ENCODE measurements at places on chromosomes 7 and 10.

DNA sequence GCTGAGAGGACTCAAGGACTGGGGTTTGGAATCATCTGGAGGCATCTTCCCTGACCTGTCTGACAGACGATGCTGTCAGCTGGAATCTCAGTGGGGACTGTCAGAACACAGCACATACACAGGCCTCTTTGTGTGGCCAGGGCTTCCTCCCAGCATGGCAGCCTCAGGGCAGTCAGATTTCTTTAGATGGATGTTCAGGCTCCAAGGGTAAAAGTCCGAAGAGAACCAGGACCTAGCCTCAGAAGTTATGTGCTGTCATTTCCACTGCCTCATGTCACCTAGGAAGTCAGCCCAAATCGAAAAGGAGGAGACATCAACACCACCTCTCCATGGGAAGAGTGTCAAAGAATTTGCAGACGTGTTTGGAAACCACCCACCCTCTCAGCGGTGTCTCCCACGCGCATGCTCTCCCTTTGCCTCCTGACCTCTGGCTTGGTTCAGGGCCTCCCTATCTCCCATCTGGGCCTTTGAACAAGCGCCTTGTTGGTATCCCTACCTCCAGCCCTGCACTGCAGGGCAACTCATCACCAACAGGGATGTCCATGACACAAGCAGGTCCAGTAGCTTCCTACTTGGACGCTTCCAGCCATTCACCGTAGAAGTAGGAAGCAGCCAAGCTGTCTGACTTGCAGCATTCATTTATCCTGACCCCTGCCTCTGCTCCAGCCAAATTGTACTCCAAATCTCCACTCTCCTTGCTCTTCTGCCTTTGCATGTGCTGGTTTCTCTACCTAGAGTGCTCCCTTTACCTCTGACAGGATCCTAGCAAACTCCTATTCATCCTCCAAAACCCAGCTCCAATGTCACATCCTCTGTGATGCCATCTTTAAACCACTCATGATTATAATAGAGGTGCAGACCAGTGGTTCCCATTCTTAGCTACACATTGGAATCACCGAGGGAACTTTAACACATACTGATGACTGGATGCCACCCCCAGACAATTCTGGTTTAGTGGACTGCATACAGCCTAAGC is 121.6 kb downstream of the OAT start:
- no peak for DNase-seq

DNA sequence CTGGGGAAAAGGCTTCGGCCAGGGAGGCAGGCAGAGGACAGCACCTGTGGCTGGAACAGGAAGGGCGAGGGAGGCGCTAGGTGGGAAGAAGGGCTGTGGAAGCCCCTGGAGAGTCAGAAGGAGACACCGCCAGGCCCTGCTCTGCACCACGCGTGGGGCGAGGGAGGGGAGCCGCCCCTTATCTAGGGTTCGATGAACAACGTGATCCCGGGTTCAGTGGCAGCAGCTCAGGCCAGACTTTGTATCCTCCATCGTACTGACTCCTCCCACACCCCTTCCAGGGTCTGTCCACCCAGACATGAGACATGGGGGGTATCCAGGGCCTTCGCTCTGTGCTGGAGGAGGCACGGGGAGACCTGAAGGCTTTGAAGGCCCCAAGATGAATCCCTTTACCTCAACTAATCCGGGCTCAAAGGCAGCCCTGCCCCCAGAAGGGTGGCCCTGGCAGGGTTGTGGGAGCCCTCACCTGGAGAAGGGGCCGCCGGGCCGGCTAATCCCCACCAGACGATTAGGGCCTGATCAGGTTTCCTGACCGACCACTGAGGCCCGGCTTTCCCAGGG is 110.8 kb downstream of the PDGFA start:
- no peak for DNase-seq

DNA sequence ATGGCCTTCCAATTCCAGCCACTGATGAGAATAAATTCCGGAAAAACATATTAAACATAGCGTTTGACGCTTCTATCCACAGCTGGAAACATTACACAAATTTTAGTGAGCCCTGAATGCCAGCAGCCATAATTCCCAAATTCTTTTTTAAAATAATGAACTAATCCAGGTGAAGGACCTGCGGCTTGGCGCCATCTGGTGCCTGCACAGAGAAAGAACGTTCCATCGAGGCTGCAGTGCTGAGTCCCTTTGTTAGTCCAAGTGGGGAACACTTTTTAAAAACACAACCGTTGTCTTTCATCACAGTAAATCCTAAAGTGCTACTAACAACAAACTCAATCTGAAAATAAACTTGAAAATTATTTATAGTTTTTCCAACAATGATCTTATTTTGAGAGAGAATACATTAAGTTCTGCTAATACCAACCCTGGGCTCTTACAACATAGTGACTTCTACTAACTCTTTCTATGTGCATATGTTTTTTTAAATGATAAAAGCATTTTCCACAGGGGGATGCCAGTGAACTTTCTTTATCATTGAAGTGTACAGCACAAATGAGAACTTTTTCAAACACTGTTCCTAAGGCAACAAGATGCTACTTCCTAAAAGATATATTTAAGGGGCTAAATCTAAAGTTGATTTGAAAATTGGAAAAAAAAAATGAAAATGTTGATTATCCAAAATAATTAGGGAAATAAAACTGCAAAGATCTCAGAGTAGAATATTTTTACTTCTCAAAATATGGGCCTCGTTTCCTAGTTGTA is 166.9 kb upstream of the RNF32 start:
- peak; percentile 10 for DNase-seq

DNA sequence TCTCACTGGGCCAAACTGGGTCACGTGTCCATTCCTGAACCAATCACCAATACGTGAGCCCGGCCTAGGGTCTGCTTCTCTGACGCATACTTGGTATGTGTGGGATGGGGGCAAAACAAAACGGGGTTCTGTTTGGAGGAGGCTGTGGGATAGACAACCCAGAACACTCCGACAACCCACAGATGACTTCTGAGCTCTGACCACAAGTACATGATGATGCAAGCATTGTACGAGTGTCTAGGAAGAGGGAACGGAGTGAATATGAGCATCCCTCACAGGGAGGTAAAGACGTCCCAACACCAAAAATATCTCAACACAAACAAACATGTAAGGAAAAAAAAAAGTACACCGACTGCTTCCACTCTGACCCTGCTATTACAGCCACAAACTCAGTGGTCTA is 5.6 kb downstream of the DAGLB start:
- DNase-seq: no peak

DNA sequence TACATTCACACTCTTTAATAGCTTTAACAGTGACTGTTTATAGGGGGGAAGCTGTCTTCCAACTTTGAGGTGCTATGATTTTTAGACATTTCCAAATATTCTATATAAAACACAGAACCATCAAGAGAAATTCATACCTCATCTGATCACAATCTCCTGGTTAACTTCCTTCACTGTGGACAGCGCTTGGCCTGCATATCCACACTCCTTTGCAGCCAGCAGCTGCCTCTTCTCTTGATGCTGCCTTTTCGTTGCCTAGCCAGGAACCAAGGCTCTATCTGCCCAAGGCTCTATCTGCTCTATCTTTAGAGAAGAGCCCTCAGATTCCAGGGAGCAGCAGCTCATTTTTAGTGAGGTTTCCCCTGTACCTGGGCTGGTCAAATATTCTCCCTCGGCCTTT is 252.0 kb downstream of the PTEN start:
- no peak for DNase-seq

GRCh38 chr10:68235581-68235980 is 3.7 kb upstream of the ATOH7 start:
- no peak for DNase-seq

- DNase-seq: no peak
Measured at GRCh38 chr10:103467406-103467805, 8.7 kb upstream of the CALHM1 start.

GRCh38 chr10:130066743-130067142 is 43.9 kb downstream of the C10orf143 start:
- no peak for DNase-seq

- no peak for DNase-seq
Measured at GRCh38 chr10:9068003-9068402, 1013.5 kb downstream of the GATA3 start.

All from activated naive CD4-positive, alpha-beta T cell treated with Interleukin-2 at 50 U/mL for 16 hours (primary cell).